Stimulated activated CD8-positive, alpha-beta memory T cell treated with anti-CD3 and anti-CD28 coated beads, Interleukin-15, amount 100 ng/mL, for 48 hours (primary cell): ENCODE measurements at places on chromosomes 12 and 14.

DNA sequence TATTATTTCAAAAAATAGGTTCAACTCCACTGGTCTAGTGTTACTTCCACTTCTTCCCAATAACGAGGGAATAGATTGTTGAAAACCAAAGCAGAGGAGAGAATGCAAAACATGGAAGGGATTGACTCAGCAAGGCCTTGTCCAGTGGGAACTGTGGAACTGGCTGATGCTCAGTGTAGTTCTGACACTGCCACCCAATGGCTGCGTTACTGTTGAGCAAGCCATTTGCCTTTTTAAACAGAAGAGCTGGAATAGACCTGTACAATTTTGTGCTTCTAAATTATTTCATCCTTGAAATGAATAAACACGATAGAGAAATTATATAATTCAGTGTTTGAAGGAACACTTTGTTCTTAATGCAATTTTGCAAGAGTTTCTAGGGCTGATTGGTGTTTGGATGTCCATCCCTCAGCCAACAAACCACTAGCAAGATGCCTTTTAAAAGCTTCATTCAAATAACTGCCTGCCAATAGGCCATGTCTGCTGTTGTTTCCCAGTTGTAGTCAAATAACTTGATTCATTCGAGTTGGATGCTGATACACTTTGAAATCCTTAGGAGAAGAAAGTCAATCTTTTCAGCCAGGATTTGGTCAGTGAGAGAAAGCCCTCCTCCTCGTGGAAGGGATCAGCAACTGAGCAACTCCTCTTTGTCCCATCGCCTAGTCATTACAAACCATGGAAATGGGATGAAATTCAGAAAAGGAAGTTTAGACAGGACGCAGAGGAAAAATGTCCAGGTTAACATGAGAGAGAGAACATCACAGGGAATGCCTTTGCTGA lies 7.3 kb upstream of the MGP start:
- no peak for DNase-seq

- no peak for DNase-seq
Observed at GRCh38 chr12:5685935-5686334, 254.0 kb downstream of the NTF3 start.

- no peak for DNase-seq
Observed at GRCh38 chr12:117100251-117100650, 1.0 kb upstream of the TESC start.

DNA sequence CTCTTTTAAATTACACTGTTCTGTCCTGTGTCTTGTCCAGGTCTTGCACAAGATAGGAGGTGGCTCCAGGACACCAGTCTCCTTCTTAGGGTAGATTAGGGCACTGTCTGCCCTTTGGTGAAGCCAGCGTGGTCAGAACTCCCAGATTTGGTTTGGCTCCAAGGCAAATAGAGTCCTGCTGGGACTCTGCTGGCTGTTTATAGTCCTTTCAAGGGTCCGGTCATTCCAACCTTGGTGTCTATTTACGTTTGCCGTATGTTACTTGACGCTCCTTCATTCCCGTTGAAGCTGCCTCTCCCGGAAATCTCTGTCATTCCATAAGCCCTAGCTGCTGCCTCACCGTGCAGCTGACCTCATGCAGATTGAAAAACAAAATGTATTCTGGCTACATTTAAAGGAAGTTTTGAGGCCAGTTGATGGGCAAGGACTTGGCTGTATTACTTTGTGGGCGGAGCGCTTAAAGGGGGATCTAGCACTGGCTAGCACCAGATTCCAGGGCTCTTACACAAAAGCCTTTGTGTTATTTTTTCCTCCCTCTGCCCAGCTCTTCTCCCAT lies 180.6 kb downstream of the AKAP6 start:
- no peak for DNase-seq

DNA sequence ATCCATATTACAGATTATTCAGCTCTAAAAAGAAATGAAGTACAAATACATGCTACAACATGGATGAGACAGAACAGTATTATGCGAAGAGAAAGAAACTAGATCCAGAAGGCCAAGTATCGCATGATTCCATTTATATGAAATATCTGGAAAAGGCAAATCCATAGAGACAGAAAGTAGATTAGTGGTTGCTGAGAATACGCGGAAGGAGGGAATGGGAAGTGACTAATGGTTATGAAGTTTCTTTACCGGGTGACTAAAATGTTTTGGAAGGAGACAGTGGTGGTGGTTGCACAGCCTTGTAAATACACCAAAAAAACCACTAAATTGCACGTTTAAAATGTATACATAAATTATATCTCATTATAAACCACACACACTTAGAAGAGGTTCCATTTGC lies 12.5 kb downstream of the PRDM4 start:
- DNase-seq, result no peak

- DNase-seq, result no peak
Observed at GRCh38 chr14:51095854-51096823, 1.2 kb upstream of the TRIM9 start.

DNA sequence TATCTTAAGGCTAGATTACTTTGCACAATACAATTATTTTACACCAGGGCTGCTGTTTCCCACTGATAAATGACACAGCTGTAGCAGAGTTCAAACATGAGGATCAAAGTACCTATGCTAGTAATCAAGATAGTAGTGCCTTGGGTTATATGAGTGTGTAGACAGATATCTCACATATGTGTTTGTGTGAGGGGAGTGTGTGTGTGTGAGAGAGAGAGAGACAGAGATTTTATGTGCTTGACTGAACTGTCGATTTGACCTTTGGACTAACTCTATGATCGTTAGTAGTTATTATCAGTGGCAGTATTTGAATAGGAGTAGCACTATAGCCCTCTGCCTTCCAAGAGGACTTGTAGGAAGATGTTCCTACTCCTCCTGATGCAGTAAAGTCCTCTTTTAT lies 15.5 kb downstream of the PLEKHA5 start:
- DNase-seq, result no peak

DNA sequence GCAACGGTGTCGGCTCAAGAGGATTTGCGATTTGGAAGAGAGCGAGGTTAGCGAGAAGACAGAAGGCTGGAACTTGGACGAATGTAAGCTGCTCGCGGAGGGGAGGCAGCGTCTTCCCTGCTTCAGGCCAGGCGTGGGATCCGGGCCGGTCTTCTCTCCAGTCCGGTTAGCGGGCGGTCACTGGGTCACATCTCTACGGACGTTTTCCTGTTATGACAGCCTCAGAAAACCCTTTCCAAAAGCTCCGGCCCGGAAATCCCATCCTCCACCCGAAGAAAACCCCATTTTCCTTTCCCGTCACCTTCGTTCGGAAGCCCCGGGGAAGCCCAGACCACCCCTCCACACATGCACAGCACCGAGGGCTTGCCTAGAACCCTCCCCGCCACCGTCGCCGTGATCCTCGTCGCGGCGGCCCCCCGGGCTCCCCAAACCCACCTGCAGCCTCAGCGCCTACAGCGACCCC lies 268 bp downstream of the NDUFB1 start:
- DNase-seq, result no peak

- no peak for DNase-seq
Observed at GRCh38 chr14:95663226-95663797, 22.9 kb upstream of the TCL1B start.

DNA sequence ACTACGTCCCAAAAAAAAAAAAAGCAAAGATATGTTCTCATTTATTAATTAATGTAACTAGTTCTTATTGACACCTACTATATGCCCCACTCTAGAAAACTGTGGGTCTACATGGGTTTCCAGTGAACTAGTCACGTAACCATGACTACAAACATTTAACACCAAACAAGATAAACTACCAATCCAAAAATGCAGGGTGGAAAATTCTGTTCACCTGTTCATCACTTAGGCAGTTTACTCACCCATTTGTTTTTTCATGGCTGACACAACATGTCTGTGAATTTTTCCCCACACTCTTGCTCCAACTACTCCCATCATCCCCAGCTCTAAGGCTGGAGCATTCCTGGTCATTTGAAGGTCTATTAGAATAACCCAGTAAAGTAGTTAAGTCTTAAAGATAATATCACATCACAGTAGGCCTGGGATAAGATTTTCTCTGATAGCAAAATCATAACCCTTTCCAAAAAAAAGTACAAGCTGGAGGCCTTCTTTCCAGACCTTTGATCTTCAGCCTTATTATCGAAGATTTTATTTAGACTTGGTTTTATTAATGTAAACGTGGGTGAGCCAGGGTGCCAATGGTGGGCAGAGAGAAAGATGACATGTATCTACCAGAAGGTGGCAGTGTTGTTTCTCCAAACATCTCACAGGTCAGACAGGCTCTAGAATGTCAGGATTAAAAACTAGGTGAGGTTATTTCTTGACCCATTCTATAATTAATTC lies 61.6 kb upstream of the DAAM1 start:
- no peak for DNase-seq

GRCh38 chr12:102478405-102479098 lies 1.8 kb downstream of the IGF1 start:
- DNase-seq, result peak; percentile 25

- DNase-seq, result no peak
Observed at GRCh38 chr12:127809275-127809674, 457.7 kb upstream of the TMEM132C start.

DNA sequence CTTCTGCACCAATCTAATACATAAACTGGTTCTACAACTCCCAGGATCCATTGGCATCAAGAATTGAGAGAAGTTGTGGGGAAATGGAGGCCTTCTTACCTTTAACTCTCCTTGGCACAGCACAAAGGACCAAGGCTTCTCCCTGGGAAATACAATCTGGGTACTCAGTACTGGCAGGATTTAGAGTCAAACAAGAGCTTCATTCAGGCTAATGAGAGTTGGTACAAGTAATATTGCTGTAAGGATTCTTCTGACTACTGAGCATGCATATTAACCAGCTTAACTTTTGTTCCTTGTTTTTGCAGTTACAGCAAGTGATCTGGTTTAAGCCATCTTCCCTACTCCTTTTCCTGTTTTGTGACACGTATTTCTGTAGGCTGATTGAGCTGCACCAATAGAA lies 76.2 kb upstream of the FERMT2 start:
- no peak for DNase-seq

DNA sequence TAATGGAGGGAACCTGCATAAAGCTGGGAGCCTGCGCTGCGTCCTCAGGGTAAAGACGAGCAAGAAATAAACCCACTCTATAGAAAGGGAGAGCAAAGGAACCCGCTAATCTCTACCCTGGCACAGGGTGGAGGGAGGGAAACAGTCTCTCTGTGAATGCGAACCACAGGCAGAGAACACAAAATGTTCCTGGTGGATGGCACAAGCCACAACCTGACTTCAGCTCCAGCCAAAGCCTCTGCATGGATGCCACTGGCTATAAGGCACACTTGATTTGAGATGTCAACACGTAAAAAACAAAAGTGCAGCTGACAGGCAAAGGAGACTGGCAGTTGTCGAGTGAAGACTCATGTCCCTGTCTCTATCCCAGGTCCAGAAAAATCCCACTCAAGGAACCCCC lies 32.4 kb downstream of the CHGA start:
- DNase-seq, result no peak

GRCh38 chr14:69493038-69493437 lies 8.5 kb downstream of the PLEKHD1 start:
- no peak for DNase-seq

GRCh38 chr12:106127338-106128126 lies 11.2 kb downstream of the NUAK1 start:
- no peak for DNase-seq

DNA sequence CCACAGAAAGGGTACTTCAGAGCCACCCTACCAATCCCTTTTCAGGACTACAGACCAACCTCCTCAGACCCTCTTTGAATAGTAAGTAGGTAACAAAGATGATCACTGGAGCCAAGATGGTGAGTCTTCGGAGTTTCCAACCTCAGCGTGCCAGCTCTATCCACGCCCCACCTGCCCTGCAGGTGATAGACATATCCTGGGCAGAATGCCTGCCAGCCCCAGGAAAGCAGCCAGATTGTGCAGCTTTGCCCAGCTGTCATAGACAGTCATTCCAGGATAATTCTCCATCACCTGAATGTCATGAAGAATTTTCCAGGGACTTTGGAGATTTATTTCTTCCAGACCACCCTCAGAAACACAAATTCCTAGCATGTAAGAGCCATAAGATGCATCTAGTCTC lies 434.4 kb downstream of the RGS6 start:
- no peak for DNase-seq

- no peak for DNase-seq
Observed at GRCh38 chr14:60274448-60274847, 25.4 kb downstream of the PPM1A start.

- DNase-seq, result no peak
Observed at GRCh38 chr12:114371250-114371649, 34.7 kb downstream of the TBX5 start.

- DNase-seq, result no peak
Observed at GRCh38 chr14:31405599-31406232, 14.6 kb downstream of the HEATR5A start.

GRCh38 chr14:66359500-66359899 lies 126.7 kb upstream of the CCDC196 start:
- DNase-seq, result no peak

GRCh38 chr12:122021193-122021821 lies 377 bp upstream of the BCL7A start:
- no peak for DNase-seq

- no peak for DNase-seq
Observed at GRCh38 chr12:71166862-71167496, 9.2 kb upstream of the TSPAN8 start.

DNA sequence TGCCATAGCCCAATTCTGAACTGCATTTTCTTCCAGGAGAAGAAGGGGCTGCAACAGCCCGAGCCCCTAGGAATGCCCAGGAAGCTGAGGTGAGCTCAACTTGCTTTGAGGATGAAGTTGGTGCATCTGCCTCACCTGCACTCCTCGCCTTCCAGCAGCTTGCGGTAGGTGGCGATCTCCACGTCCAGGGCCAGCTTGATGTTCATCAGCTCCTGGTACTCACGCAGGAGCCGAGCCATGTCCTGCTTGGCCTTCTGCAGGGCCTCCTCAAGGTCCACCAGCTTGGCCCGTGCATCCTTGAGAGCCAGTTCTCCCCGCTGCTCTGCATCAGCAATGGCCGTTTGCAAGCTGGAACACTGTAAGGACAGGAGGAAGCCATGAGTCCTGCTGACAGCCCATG lies 6.0 kb downstream of the KRT75 start:
- DNase-seq, result no peak

DNA sequence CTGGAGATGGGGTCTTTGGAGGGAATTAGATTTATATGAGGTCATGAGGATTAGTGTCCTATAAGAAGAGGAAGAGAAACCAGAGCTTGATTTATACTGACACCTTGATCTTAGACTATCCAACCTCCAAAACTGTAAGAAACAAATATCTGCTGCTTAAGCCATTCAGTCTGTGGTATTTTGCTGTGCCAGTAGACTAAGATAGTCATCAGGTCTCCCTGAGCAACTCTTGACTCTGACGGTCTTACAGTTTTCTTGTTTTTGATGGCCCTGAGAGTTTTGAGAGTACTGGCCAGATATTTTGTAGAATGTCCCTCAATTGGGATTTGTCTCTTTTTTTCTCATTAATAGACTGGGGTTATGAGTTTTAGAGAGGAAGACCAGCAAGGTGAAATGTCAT lies 51.7 kb downstream of the TSHR start:
- DNase-seq, result no peak

GRCh38 chr12:81617915-81618314 lies 141.2 kb downstream of the PPFIA2 start:
- no peak for DNase-seq

DNA sequence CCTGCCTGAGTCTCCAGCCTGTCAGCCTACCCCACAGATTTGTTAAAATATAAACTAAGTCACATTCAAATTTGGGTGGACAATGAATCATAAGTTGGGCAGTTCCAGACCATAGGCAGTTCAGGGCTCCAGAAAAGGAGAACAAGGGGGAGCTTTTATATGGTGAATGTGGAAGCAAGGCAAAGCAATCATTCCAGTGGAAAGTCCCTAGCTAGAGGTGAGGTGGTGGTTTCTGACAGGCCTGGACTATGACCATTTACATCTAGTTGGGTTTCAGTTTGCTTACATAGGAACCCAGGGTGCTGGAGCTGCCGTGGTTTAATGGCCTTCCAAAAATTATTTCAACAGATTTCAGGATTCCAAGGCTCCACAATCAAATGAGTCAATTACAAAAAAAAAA lies 207.3 kb downstream of the AEBP2 start:
- no peak for DNase-seq
